ENCODE measurements at places on chromosomes 7 and 10.

DNA sequence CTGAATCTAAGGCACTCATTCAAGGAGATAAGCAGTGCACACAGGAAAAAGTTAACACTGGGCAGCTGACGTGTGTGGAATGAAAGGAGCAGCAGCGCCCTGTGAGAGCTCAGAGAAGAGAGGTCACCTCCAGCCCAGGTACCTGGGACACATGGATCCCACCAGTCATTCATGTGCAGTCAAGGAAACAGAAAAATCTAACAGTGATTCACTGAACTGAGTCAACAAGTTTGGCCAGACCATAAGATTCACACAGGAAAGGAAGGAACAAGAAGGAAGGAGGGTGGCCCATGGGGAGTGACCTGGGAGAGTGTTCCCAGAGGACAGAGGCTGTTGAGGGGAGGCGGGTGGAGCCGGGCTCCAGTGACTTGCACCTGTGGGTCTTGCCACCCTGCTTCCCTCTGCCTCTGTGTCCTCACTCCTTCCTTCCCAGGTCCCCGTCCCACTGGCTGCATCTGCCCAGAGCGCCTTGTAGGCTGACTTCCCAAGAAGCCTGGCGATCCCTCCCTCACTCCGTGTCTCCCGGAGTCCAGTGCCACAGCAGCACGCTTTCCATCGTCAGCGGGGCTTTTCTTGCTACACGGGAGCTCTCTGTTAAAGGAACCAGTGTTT lies 27.7 kb downstream of the RNF32 start:
- DNase-seq: no peak

- DNase-seq: no peak
These were observed 195.4 kb upstream of the PLXDC2 start for GRCh38 chr10:19620811-19621210.

GRCh38 chr10:113053881-113054280 lies 103.8 kb downstream of the TCF7L2 start:
- DNase-seq: no peak

- DNase-seq: no peak
These were observed 606.4 kb downstream of the TNS3 start for GRCh38 chr7:46975493-46975892.

DNA sequence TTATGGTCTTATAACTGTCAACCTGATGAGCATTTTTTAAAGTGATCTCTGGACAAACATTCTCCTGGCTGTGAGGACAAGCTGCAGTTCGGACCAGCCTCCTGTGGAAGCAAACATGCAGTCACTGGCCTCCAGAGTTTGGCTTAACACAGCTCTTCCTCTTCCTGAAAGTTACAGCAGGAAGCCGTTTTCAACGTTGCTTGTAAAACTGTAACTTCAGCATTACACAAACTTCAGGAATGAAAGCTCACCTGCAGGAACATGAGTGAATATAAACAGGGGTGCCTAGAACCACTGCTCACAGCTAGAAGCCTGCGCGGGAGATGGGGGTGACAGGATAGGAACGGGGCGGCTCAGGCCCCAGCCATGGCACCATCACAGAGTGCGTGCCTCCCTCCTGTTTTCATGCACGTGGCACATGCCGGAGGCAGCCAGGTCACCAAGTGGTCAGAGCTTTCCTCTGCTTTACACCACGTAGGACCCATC lies 292.9 kb upstream of the PITRM1 start:
- no peak for DNase-seq

All from stimulated activated CD8-positive, alpha-beta memory T cell treated with anti-CD3 and anti-CD28 coated beads, Interleukin-4, amount 100 ng/mL, for 4 hours (primary cell).